CD4-positive, alpha-beta T cell treated with Interleukin-15 for 4 hours (primary cell): ENCODE measurements at places on chromosomes 7 and 10.

- DNase-seq: peak; percentile 30
Measured at GRCh38 chr7:135147341-135147898, 452 bp upstream of the TMEM140 start.

GRCh38 chr7:133024596-133024995 lies 57.3 kb downstream of the CHCHD3 start:
- no peak for DNase-seq

DNA sequence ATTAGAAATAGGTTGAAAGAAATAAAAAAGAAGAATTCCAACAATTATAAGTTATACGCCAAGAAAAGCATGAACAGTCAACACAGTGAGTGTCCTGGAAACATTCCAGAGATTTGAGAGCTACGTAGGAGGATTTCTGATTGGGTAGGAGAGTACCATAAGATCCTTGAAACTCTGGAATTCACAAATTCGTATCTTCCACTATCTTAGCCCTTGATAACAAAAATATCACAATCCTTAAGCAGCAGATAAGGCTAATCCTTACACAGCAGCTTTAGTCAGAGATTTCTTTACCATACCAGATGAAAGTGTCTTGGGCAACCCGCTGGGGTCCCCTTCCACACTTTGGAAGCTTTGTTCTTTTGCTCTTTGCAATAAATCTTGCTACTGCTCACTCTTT lies 8.2 kb downstream of the TPK1 start:
- DNase-seq: no peak

DNA sequence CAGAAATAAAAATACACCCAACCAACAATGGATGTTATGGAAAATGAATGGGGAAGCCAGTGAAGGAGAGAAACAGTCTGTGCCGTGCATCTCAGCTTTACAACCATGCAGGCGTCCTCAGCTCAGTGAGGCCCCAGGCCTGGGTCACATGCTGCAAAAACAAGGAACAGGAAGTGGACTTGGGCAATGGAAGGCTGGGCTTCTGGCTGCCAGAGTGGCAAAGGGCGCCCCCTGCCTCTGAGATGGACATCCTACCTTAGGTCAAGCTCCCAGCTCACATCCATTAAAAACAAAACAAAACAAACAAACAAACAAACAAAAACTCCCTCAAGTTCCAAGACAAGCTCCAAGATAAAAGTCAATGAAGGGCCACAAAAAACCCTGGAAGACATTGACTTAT lies 54.7 kb upstream of the AFAP1L2 start:
- DNase-seq: no peak

- DNase-seq: peak; percentile 79
Measured at GRCh38 chr7:50304911-50305582, 531 bp downstream of the IKZF1 start.

GRCh38 chr10:43110338-43111071 lies 27.7 kb upstream of the CSGALNACT2 start:
- DNase-seq: no peak

DNA sequence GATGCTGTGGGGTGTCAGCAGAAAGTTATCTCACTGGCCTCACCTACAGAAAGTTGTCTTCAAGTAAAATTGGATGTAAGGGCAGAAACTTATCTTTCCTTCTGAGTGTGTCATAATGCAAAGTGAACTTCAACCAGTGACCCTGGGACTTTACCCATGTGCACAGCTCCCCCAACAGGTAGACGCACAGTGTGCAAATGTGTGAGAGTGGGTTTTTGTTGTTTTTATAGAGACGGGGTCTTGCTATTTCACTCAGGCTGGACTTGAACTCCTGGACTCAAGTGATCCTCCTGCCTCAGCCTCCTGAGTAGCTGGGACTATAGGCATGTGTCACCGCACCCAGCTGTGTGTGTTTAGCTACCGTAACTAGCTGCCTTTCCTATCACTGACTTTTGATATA lies 6.4 kb upstream of the KAZALD1 start:
- DNase-seq: no peak

DNA sequence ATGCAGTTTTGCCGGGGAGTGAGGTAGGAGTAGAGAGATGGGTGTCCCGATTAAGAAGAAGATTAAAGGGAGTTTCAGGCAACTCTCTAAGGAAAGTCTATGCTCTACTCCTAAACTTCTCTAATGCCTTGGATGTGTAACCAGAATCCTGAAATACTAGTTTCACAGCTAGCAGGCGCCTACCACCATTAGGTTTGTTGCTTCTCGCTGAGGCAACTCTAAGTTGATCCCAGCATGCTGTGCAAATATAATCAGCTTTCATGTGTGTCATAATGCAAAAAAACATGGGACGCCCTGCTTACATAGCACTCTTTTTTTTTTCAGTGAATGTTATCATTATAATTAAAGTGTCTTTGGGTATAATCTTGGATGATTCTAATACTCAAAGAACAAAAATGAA lies 50.4 kb upstream of the FAM3C start:
- DNase-seq: no peak

- no peak for DNase-seq
Measured at GRCh38 chr10:37752334-37752875, 105.0 kb downstream of the ZNF248 start.

DNA sequence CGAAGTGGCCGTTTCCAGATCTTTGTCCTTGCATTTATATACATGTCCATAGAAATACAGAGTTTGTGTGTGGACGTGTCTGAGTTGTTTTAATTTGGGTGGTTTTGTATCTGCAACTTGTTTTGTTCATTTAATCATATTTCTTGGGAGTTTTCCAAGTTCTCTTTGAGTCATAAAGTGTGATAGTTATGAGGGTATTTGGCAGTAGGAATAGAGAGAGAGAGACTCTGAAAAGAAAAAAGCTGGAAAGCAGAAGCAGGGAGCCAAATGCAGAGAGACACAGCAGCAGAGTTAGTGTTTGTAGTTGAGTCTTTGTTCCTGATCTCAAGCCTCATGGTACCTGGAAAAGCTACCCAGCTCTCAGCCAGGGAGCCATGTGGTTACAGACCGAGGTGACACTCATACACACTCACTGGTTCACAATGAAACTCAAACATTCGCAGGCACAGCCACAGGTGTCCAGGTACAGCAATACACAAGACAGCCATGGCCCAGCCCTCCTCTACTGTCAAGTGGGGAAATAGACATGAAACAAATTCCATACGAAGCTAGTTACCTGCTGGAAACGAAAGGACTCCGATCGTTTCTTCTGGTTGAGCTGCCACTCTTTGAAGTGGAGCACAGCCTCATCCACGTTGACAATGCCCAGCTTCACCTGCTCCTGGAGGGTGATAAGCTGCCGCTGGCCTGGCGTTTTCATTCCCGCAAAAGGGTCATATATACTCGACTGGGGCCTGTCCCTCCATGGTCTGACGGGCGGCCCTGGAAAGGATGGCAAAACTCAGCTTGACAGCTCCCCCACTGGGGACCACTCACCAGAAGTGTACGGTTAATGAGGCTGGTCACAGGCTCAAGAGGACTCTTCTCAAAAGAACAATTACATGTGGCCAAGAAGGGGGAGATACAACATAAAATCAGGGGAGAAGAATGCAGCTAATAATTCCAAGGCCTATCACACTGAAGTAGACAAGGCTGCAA lies 33.3 kb upstream of the TM9SF3 start:
- no peak for DNase-seq

DNA sequence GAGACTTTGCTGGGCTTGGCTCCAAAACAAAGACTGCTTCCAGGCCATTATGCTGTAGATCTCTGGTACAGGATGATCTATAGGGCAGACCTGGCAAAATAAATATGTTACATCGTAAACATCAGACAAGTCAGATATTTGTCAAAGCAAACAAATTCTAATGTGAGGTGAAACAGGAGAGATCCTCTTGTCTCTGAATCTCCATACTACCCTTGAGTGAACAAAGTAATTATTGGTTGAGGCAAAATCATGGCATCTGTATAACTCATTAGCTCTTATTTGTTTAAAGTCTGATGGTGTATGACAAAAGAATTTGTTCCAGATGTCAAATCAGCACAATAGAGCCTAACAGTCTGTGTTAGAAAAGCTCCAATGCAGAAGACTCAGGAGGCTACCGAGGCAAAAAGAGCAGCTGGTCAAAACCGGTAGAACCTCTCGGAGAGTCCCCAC lies 1291.5 kb downstream of the TYW1 start:
- no peak for DNase-seq

DNA sequence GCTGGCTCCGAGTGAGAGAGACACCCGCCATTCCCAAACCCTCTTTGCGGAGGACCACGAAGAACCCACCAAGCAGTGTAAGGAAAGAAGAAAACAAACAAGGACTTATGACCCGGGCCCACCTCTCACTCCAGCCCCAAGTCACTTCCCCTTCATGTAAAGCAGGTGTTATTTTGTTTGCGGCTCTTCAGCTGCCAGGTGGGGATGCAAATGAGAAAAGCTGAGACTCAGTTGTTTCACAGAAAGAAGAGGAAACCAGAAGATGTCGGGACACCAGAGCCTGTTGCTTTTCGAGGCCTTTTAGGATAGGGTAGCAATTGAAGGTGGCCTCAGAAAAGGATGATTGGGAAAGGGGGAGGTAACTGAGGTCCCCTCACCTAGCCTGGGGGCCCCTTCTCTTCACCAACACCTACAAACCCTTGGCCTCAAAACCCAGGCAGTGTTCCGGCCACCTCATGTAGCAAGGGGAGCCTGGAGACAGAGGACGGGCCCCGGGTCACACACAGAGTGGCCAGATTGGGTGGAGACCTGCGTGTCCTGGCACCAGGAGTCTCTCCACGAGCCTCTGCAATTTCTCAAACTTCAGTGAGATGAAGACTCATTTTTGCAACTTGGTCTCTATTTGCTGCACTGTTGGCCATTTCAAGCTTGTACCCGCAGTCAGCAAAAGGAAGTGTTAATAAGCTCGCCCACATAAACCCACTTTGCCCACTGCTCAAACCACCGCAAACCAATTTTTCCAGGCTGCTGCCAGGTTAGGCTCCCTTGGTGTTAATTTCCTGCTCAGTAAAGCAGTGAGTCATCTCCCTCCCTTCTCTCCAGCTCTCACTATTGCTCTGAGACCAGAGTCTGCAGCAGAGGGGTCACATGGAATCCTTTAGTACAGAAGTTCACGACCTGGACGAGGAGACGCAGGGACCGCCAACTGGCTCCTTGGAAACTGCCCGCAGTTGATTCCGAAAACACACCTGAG lies 45.5 kb downstream of the AOC1 start:
- no peak for DNase-seq

DNA sequence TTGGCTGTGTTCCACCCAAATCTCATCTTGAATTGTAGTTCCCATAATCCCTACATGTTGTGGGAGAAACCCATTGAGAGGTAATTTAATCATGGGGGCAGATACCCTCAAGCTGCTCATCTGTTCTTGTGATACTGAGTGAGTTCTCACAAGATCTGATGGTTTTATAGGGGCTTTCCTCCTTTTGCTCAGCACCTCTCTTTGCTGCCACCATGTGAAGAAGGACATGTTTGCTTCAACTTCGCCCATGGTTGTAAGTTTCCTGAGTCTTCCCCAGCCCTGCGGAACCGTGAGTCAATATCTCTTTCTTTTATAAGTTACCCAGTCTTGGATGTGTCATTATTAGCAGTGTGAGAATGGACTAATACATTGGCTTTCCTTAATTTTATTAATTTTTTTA lies 527.8 kb downstream of the MDFIC start:
- no peak for DNase-seq

DNA sequence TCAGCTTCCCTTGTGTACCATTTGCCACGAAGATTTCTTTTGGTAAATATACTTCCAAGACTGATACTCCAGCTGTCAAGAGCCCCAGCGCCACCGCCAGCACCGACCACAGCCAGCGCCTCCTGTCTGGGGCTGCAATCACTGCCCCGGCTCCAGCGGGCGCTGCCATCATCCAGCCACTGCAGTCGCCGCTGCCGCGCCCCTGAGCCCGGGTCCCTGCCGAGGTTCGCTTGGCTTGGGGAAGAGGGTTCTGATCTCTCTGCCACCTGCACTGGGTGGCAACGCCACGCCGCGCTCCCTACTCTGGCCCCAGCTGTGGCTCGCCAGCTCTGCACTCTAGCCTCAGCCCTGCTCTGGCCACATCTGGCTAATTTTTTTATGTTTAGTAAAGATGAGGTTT lies 57.7 kb upstream of the ZNF138 start:
- no peak for DNase-seq
